ENCODE measurements at places on chromosomes 4 and X.

GRCh38 chr4:113574636-113575103 lies 186.9 kb downstream of the CAMK2D start:
- DNase-seq: no peak

DNA sequence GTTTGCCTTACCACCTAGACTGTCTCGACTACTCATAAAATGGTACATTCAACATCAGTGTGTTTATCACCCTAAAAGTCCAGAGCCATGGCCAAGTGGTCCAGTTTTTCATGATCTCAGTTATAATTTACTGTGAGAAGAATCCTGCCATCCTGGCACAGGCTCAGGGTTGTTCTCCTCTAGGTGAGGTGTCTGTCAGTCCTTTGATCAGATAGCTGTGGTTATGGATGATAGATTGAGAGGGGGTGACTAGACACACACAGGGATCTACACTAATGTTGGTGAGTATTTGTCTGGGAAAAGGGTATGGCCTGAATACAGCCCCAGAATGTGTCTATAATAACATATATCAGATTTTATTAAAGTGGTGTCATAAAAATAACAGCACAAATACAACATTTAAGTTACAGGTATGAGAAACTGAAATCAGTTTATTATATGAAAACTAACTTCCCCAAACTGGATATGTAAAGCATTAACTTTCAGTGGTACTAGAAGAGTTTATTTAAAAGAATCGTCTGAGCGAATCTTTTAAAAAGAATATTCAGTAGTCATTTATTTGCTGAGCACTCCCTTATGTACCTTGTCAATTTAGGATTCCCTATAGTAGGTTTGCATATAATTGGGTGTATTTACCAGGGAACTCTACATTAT lies 93.3 kb downstream of the STIM2 start:
- no peak for DNase-seq

DNA sequence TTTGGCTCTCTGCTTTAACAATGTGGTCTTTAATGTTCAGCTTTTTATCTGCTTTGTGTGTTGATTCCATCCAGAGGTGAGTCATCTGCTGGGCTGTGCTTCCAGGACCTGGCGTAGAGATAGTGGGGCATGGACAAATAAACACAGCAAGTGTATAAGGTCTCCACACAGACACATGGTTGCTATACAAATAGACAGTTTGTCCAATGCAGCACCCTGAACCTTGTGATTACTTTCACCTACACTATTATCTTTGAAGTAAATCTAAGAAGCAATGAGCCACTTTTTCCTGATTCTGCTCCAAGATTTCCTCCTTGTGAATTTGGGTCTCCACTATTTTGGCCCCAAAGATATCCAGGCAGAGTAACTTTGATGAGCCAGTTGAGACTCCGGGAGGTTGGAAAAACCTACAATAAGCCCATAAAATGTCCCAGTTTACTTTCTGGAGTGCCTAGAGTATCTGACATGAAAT lies 12.1 kb downstream of the PPARGC1A start:
- DNase-seq: no peak

DNA sequence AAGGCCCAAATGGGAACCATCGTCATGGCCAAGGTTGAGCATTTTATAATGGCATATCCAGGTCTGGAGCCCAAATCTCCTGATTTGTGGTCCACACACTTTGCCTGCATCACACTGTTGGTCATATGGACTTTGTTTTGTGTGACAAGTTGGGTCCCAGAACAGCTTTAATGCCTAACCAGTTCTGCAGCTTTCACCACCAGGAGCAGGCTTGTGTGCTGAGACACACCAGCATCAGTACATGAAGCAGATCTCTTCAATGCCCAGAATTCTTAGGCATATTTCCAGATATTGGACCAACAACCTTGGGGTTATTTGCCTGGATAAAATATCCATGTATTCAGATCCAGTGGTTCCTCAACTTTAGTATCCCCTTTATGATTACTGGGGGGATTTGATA lies 371.3 kb downstream of the FBXW7 start:
- no peak for DNase-seq

DNA sequence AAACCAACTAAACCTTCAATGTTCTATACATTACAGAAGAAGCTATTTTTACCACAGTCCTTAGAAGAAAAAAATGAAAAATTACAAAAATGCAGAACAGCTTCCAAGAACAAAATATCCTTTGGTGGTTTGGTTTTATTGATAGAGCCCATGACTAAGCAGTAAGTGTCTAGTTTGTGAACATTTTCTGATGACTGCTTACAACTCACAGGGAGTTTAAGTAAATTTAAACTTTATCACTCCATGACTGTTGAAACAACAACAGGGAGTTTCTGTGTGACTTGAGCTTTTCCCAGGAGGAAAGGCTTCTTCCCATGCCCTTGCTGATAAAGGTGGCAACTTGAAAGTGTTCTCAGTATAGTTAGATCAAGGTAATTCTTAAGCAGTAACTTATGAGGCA lies 2.9 kb downstream of the PF4 start:
- DNase-seq: no peak

DNA sequence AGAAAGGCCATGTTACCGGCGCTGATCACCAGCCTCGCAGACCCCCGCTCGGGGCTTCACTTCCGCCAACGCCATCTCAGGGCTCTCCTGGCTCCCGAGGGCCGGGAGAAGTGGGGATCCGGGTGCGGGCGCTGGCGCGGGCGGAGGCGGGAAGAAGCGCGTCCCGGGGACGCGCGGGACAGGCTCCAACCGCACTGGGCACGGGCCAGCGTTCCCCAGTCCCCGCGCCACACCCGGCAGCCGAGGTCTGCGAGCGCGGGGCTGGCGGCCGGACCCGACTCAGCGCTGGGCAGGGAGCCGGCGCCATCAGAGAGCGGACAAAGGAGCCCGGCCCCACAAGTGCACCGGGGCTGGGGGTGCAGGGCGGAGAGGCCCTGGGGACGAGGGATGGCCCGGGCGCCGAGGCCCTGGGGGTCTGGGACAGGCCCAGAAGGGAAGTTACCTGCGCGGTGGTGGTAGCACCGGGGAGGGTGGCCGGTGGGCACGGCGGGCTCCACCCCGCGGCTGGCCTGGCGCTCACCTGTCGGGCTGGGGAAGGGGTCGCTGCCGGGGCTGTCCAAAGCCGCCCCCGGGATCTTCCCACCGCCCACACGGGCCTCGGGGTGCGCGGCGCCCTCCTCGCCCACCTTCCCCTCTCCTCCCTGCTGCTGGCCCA lies 449 bp downstream of the CTPS2 start:
- peak; percentile 57 for DNase-seq

DNA sequence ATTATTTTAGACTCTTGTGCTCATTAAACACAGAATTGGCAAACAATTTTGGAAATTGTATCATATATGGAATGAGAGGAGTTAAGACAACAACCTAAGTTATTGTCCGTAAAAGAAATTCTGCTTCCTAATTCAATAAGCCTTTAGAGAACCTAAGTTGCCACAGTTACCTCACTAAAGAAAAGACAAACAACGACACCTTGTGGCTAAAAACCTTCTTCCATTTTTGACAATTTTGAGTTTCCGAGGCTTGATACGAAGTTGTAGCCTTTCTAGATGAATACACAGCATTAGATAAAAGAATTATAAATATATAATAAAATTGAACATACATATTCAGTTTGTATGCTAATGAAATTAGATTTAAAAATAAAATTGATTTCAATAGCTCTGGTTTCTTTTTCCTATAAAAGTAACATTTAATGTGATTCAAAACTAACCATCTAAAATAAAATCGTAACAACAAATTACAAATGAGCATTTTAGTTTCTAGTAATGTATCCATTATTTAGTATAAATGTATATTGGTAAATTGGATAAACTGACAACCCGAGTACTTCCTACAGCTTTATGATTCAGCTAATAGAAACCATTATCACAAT lies 275.1 kb downstream of the GPM6A start:
- DNase-seq: peak; percentile 47

DNA sequence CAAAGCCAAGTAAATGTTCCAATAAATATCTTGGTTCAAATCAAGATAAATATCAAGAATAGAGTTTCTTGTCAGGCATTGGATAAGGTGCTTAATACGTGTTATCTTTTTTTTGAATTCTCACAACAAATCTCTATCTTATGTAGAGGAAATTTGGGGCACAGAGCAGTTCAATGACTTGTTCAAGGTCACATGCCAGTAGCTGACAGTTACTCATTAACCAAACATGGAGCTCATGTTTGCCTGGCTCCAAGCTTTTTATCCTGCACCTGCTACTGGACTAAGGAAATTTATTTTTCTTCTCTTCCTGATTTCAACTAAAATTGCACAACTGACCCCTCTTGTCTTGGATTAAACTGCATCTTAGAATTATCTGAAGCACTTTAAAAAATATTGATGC lies 76.3 kb downstream of the ATP10D start:
- DNase-seq: no peak

- DNase-seq: no peak
Measured at GRCh38 chrX:104084534-104085277, 8.7 kb upstream of the TMSB15C start.

DNA sequence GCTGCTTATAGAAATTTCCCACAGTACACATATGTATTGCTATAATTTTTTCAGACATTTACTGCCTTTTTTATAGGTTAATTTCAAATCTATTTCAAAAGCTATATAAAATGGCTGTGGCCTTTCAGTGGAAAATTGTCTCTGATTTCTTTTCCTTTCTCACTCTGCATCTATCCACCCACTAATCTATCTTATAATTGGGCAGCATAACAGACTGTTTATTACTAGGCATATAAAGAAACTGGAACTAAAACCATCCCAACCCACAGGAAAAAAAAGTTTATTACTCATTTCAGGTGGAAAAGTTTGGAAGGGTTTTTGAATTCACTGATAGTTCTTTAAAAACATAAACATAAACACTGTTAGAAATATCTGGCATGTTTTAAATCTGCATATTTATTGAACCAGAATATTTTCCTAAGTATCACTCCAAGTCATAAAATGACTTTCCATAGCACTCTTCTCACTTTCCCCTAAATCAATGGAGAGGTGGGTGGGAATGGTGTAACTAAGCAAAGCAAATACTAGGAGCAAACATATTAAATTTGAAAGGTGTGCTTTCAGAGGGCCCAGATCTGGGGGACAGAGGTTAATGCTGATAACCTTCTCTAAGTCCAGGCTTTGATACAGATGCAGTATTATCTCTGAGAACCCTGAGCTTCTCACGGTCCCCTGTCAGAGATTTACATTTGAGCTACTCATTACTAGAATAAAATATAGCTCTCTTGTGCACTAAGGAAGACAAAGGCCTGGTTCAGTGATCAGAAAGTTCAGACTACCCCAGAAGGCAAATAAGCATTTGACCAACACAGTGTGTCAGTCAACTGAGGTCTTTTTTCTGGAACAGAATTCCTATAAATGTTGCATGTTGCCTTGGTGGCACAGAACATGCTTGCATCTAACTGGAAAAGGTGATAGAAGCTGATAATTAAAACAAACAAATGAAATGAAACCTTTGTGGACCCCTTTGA lies 328.3 kb downstream of the UNC5C start:
- DNase-seq: no peak

GRCh38 chrX:107716118-107716684 lies 59.4 kb downstream of the TSC22D3 start:
- peak; percentile 50 for DNase-seq

- DNase-seq: no peak
Measured at GRCh38 chr4:95080969-95081368, 323.2 kb downstream of the BMPR1B start.

GRCh38 chrX:65607070-65607742 lies 60.2 kb upstream of the MSN start:
- DNase-seq: no peak

DNA sequence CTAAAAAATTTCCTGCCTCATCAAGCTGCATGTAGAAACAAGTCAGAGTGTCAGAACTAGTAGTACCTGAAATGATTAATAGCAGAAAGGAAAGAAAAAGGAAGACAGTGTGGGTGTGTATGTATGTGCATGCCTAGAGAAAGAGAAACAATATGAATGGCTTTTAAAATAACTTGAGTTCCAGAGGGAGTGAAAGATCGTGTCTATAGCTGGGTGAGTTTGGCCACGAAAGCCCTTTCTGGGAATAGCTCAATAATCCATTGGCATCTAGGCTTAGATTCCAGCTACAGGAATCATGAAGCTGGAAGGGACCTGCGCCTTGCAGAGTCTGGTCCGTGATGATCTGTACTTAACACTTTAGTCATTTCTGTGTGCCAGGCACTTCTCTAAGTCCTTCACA lies 195.6 kb downstream of the RAPGEF2 start:
- no peak for DNase-seq

DNA sequence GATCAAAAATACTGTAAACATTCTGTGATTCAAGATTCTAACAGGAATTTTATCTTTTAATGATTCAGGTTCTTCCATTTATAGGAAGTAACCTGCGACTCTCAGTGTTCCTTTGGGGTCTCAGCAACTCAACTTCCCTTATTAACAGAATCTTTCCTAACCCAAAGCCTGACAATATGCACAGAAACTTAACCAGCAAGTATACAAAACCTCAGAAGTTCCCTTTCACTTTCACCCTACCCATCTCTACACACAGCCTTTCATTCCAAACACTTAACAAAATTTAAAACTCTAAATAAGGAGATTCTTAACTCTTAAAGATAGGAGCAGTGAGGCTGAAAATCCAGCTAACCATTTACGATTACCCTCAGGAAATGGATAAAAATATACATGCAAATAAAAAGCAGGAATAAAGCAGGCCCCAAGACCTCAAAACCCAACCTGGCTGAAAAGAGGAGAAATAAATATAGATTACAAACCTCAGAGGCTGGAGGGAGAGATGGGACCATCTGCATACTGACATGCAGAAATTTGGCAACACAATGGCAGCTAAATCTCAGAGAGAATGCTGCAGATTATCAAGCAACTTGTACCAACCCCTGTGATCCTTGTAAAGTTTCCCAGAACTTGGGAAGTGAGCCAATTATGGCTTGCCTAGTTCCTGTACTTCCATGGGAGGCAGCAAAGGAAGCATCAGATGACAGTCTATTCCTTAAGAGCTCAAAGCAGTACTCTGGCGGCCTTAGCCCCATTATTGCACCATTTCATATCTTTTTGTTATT lies 101.0 kb downstream of the ATP11C start:
- peak; percentile 6 for DNase-seq

- DNase-seq: no peak
Measured at GRCh38 chrX:43386875-43387274, 269.2 kb upstream of the MAOA start.

DNA sequence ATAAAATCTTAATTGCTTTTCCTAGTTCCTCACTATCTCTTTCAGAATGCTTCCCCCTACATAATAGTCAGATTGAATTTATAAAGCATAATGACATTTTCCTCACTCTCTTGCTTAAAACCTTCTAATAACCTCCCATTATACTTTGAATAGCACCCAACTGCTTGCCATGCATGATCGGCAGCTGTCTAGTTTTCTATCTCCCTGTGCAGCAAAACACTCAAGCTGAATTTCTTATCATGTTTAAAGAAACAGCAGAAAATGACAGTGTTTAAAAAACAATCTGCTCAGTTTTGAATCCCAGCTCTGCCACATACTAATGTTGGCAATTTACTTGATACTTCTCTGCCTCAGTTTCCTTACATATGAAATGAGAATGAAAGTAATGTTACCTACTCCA lies 947.1 kb upstream of the HS3ST1 start:
- DNase-seq: no peak

GRCh38 chrX:26845056-26845455 lies 618.1 kb downstream of the PPP4R3C start:
- DNase-seq: no peak

- no peak for DNase-seq
Measured at GRCh38 chr4:107666134-107666533, 53.9 kb downstream of the PAPSS1 start.

GRCh38 chr4:40857956-40858355 lies 108.2 kb downstream of the NSUN7 start:
- no peak for DNase-seq

- no peak for DNase-seq
Measured at GRCh38 chr4:92234393-92235176, 69.2 kb upstream of the GRID2 start.
